Epithelial cell of esophagus (primary cell): ENCODE measurements at places on chromosomes 12 and 14.

DNA sequence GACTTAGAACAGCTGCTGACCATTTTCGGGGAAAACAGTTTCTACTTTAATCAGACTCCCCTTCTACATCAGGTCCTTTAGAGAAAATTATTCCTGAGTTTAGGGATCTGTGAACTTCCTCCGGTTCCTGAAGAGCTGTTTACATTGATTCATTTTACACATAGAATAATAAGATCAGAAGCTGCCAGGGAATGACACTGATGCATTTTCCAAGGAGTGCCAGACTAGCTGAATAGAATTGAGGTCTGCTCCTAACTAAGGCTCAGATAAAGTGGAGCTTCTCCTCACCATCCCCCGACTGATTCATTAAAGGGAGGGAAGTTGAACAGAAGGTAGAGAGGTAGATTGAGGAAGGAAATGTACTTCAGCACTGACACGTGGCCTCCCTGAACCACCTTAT, 41.9 kb upstream of the PSMA6 start:
- no peak for DNase-seq

- no peak for DNase-seq
Measured at GRCh38 chr12:2054091-2055018, 1.6 kb downstream of the CACNA1C start.

- no peak for DNase-seq
Measured at GRCh38 chr12:1576410-1577241, 17.8 kb downstream of the FBXL14 start.

GRCh38 chr12:131883521-131883900, 10.9 kb upstream of the ULK1 start:
- no peak for DNase-seq

- no peak for DNase-seq
Measured at GRCh38 chr14:50953502-50953901, 9.2 kb upstream of the PYGL start.

- no peak for DNase-seq
Measured at GRCh38 chr12:32583534-32583933, 95.6 kb upstream of the DNM1L start.

DNA sequence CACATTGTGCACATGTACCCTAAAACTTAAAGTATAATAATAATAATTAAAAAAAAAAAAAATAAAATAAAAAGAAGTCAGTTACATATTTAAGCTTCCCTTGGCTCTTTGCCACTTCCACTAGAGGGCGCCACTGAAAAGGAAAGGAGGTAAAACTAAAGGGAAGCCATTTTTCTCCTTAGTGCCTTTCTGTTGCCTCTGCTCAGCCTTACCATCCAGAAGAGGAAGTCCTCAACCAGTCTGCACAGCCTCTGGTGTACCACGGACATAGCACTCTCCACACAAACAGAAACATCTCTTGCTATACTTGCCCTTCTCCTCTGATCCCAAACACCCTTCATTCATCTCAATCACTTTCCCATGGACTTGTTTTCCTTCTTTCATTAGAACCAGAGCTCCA, 169.0 kb upstream of the EEA1 start:
- DNase-seq, result peak; percentile 69

DNA sequence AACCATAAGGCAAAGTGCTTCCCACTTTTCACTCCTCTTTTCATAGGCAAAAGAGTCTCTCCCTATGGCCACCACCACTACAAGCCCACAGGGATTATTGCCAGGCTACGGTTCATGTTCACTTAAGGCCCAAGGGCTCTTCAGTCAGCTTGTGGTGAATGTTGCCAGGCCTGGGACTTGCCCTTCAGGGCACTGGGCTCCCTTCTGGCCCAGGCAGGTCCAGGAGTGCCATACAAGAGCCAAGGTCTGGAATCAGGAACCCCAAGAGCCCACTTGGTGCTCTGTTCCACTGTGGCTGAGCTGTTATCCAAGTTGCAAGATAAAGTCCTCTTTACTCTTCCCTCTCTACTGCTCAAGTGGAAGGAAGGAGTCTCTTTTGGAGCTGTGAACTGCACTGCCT, 307.6 kb downstream of the FUT8 start:
- no peak for DNase-seq

DNA sequence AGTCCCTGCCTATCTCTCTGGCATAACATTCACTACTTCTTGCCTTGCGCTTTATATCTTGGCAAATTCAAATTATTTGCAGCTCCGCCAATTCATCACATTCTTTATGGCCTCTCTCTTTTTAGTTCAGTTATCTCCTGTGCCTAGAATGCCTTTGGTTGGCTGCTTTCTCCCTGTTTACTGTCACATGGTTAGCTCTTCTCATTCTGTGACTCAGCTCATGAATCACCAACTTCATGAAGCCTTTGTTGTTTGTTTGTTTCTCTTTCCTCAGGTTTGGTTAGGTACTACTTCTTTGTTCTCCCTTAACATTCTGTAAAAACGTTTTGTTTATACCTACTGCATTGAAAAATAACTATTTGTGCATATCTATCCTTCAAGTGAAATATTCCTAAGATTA, 376.5 kb upstream of the GARIN6 start:
- peak; percentile 47 for DNase-seq

DNA sequence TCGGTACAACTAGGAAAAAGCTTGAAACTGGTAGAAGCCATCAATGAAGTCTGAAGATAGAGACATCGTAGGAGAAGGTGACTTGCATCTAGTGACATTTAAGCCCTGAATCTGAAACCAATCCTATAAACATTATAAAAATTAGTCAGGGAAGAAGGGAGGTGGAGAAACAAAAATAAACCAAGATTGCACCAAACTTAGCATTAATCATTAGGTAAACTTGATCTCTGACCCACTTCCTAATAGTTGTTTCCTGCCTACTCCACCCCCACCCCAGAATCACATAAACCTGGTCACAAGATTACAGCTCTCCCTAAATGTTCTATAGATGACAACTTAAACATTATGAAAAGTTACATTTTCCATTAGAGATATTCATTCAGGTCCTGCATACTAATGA, 40.4 kb downstream of the TSPAN19 start:
- peak; percentile 44 for DNase-seq

DNA sequence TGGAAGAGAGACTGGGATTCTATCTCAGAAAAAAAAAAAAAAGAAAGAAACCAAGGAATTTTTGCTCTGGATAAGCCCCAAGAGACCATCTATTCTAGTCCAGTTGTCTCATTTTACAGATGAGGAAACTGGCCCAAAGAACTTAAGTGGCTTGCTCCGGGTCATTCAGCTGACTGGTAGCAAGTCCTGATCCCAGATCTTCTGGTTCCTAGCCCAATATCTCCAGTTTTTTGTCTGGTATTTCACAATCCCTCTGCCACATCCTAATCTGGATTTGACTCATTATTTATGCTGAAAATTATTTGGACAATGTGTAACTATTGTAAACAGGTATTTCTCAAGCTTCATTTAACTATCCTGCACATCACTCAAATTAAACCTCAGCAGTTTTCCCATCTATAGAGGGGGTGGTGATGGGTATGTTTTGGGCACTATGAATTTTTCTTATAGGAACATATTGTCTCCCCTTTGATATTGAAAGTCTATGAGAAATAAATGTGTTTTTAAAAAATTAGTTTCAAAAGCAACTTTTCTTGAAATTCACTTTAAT, 43.4 kb downstream of the PPP2R5E start:
- peak; percentile 72 for DNase-seq

DNA sequence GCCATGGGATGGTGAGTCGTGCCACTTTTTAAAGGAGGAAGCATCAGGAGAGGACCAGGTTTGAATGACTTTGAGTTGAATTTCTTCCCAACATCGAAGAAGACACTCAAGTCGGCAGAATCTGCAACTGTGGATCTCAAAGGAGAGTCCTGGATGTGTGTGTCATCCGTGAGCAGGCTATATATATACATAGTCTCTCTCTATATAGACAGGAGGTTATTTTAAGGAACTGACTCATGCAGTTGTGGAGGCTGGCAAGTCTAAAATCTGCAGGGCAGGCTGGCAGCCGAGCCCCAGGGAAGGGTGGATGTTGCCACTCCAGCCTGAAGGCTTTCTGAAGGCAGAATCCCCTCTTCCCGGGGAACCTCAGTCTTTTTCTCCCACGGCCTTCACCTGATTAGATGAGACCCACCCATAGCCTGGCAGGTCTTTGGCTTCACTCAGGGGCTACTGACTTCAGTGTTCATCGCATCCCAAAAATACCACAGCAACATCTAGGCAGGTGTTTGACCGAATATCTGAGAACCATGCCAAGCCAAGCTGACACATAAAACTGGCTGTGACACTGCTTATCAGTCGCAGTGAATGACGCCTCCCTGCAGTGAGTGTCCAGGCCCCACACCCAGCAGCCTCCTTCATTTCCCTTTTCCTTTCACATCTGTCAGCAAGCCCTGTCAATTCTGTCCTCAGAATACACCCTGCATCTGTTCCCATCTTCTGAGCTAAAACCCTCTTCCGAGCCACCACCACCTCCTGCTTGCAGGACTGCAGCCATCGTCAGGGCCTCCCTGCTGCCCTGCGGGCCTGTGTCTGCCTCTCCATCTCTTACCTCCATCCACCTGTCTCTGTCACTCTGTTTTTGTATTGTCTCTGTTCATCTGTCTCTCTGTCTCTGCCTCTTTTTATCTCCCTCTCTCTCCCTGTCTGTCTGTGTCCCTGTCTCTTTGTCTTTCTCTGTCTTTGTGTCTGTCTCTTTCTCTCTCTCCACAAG, 54.0 kb downstream of the ZNF664 start:
- peak; percentile 75 for DNase-seq
